ENCODE measurements at places on chromosomes 6 and 20. TPM values are rescaled to one million over a fixed set of nuclear protein-coding genes. Genes with fewer than 3 reads are reported as not detected.

DNA sequence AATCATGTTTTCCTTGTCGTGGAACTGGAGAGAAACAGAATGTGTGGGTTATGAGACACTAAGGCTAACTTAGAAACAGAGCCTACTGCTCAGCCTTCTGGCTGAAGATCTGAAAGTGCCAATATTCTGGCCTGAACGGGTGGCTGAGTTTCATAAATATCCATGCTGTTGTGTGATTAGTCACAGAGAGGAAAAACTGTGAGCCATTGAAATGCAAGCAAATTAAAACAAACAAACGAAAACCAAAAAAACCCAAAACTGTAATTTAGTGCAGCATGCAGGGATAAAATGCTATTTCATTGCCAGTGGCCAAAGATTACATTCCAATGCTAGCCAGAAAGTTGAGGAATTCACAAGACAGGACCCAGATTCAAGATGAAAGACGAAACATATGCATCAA, 315.1 kb downstream of the UBE3D start:
- DNase-seq, result no peak

- no peak for DNase-seq
Measured at GRCh38 chr6:89082486-89082891, 1.9 kb downstream of the PNRC1 start.

DNA sequence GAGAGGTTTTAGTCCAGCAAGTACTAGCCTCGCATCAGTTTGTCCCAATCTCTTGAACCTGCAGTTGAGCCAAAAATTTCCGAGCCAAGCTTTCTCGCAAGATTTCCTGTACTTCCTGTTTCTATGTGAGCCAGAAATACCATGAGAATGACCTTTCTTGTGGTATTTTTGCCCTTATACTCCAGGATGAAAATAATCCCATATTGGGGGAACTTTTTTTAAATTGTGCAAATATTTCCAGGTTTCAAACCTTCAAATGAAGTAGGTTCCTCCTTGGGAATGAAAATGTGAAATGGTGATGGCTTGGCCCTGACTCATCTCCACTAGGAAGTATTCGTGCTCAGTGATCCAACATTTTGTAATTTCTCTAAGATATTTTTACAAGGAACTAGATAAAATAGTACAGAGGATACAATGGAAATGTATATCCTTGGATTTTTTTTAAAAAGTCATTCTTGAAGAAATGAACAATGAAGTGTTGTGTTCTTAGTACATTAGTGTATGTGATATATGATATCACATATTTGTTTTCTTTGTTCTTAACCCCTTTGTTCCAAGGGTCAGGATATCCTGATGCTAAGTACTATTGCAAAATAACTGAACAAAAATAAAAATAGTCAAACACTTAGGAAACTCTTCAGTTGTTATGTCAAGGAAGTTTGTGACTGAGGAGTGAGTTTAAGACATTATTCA, 184.0 kb downstream of the PDE7B start:
- no peak for DNase-seq

- DNase-seq, result no peak
Measured at GRCh38 chr20:13868331-13868730, 83.5 kb downstream of the NDUFAF5 start.

DNA sequence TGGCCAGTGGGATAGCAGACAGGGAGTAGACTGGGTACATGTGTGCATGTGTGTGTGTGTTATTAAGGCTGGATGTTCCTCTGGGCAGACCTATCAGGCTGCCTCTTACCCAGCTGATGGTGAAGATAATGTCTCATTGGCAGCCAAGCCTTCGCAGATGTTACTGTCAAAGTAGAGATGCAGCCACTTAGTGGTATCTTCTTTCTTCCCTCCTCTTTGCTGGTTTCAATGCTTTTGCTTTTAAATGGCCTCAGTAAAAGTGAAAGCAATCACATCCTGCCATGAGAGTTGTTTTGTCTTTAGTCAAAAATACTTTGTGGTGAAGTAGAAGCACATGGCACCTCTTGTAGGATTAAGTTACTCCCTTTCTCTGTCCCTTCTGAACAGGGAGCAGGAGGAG, 57.5 kb downstream of the SNRNP48 start:
- no peak for DNase-seq

The ZSCAN23 gene
- 0.60 TPM for total RNA-seq

The FAM8A1 gene
- 26.5 TPM for total RNA-seq
